Activated CD4-positive, alpha-beta T cell treated with anti-CD3 and anti-CD28 coated beads, Interleukin-2, amount 50 U/mL, for 48 hours (primary cell): ENCODE measurements at places on chromosomes 1 and 21.

- DNase-seq = no peak
These were observed 42.7 kb downstream of the SEC16B start for GRCh38 chr1:177927021-177927596.

GRCh38 chr1:93215322-93215721, 34.8 kb downstream of the CCDC18 start:
- DNase-seq = no peak

DNA sequence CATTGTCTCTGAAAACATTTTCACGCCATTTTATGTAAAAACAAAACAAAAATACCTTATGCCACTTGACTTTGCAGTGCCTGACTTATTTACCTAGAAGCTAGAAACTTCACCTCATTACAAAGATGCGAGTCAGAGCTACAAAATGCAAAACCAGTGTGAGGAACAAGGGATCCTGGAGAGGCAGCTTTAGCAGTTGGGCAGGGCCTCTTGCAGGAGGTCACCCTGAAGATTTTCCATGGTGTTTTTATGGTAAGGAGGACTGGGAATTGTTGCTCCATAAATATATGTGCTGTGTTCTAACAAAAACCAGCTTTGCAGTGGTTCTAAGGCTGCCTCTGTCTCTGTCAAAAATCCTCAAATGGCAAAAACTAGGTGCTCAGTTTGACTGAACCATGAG, 36.4 kb upstream of the TARBP1 start:
- DNase-seq = no peak

DNA sequence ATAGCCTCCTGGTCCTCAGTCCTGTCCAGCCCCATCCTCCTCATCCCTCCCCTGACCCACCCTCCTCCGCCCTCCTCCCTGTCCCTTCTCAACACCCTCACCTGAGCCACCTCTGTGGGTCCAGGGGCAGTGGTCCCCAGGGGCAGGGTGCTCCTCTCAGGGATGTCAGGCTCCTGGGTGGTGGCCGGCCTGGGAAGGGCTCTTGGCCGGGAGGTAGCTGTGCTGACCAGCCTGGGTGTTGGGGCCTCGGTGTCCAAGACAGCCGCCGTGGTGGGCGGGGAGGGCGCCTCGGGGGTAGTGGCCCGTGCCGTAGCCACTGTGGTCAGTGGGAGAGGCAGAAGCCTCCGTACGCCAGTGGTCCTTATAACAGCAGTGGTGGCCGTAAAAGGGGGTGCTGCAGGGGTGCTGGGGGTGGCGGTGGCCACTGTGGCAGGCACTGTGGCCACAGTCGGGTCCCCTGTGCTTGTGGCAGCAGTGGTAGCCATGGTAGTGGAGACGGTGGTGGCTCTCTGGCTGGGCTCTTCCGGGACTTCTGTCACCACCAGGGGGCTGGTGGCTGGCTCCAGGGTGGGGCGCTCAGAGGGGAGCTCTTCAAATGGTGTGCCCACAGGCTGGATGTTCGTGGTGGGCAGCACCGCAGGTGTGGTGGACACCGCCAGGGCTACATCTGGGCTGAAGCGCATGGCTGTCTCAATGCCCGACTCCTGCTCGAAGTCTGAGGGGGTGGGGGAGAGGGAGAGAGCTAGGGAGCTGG, 31.9 kb downstream of the SDC3 start:
- no peak for DNase-seq

DNA sequence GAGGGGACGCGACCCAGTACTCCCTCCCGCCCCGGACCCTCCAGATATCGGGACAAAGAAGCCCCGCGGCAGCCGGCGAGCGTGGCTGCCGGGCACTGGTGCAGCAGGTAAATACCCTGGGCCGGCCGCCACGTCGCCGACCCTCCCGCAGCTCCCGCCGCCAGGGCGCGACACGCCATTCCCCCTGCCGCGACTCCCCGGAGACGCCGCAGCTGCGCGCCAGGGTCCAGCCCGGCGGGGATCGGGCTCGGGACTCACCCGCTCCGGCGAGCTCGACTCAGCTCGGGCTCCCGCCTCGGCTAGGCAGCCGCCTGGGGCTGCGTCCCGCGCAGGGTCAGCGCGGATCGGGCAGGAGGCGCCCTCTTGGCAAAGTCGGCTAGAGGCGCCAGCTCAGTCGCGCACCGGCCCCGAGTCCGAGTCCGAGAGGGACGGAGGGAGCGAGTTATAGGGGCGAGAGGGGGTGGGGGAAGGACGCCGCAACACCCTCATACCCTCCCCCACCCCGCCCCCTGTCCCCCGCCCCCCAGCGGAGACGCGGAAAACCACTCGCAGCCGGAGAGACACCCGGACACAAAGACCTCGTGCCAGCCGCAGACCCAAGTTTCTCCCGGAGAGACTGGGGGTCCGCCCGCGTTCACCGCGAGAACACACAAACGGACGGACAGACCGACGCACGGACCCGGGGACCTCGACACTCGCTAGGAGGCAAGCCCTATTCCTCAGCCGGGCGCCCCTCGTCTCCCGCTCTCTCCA, 985 bp downstream of the SYT6 start:
- no peak for DNase-seq

GRCh38 chr1:67619080-67619479, 65.9 kb upstream of the GADD45A start:
- no peak for DNase-seq

DNA sequence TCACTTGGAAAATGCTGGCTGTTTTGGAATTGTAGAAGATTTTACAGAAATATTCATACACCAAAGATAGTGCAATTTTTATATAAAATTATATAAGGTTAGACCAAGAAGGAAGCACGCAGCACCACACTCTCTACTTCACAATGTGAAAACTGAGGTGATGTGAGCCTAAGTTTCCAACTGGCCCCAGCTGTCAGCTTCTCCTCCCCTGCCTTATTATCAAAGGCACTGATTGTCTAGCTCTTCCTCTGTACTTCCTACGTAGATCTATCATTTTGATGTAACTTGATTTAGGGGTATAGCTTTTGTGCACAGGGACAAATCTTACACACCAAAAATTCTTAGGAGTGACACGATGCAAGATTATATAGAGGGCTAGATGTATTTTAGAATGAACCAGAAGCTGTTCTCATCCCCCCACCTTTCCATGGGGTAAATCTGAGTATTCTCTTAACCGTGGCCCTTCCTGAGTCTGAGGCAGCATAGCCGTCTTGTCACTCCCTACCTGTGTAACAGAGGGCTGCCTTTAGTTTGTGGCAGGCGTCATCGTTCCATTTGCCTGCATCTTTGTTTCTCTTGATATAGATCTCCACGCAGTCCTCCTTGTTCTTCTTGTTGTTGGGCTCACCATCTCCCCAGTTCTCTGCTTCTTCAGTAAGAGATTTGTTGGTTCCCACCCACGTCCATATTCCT, 3.4 kb downstream of the SELL start:
- DNase-seq = no peak

GRCh38 chr1:60386249-60386648, 312.7 kb upstream of the C1orf87 start:
- no peak for DNase-seq

- no peak for DNase-seq
These were observed 57.3 kb downstream of the LAMC2 start for GRCh38 chr1:183243161-183244050.

GRCh38 chr1:101108111-101108500, 82.5 kb upstream of the DPH5 start:
- peak; percentile 8 for DNase-seq

DNA sequence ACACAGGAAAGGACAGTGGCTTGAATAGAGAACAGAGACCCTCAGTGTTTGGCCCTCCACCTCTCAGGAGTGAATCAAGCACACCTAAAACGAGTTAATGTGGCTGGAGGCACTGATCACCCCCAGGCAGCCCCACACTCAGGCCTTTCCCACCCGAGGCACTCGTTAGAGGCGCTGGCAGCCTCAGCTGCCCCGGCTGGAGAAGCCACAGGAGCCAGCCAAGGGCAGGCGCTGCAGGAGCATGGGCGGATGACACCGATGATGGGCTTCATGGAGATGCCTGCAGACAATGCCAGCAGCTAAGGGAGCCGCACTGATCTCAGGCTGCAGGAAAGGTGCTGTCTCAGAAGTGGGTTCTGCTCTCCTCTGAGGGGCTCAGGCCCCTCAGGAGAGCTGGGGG, 24.1 kb upstream of the ABCG1 start:
- no peak for DNase-seq

GRCh38 chr21:32476661-32477423, 64.3 kb downstream of the EVA1C start:
- DNase-seq = no peak

- no peak for DNase-seq
These were observed 5.0 kb downstream of the CHRNB2 start for GRCh38 chr1:154572468-154573167.

DNA sequence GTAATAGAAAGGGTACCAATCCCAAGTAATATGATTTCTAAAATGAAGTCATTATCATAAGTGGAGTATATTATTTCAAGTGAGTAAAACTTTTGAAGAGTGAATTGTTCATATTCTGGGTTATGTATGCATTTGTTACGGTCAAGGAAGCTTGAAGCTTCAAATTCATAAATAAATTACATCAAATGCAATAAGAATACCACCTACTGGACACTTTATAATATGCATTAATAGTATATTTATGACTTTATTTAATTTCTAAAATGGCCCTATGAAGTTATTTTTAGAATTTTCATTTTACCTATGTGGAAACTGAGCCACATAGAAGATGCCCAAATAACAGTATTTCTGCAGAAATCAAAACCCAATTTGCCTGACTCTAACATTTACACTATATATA, 260.6 kb downstream of the SMYD3 start:
- no peak for DNase-seq

DNA sequence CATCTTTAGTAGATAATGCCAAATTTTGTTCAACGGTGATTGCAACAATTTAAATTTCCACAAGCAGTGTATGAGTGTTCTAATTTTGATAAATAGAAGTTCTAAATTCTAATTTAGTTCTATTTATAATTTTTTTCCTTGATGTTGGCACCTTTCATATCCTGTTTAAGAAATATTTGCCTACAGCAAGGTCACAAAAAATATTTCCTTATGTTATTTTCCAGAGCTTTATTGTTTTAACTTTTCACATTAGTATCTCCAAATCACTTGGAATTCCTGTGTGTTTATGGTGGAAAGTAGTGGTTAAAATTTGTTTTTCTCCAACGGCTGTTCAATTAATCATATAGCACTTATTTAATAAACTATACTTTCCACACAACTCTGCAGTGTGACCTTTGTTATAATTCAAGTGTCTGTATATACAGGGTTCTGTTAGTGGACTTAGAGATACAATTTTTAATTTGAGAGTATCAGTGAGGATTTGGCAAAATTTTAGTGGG, 94.3 kb upstream of the CD55 start:
- no peak for DNase-seq

DNA sequence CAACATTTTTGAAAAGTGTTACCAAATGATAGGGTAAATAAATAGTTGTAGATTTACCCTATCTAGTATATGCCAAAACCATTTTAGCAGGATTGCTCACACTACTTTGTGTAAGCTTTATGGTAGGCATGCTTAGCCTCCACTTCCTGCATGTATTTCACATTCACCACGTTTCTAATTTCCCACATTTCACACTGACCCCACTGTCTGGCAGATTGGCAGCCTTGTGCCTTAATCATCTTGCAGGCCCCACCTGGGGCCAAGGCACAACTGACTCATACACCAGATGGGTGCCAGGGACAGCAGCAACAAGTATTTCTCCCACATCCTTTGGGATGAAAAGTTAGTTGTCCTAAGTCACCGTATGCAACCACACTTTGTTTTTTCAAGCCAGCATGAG, 21.2 kb upstream of the CENPF start:
- no peak for DNase-seq

GRCh38 chr1:176880955-176881595, 283.4 kb downstream of the ASTN1 start:
- DNase-seq = peak; percentile 64

DNA sequence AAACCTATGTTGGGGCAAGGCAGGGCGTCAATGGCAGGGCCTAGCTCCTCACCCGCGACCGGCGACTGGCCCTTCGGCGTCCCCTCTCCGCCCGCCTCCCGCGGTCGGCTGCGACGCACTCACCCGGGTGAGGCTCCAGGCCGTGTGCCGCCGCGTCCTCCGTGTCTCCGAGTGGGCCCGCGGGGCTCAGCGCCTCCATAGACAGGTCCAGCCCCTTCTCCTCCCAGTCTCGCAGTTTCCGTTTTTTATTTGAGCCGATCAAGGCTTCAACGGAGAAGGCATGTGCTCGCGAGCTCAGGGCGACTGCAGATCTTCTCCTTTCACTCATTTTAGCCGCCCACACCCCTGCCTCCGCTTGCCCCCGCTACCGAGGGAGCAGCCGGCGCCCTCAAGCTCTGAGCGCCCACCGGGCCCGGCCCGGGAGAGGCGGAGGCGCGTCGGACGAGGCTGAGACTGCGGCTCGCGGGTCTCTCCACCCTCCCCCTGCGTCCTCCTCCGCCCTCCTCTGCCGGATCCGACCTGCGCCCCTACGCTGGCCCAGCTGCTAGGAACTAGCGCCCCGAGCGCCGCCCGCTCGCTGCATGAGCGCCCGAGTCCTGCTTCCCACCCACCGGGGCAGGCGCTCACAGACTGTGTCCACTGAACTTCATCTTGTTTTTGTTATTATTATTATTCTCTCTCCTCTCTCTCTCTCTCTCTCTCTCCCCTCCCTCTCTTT, 516 bp downstream of the TBX15 start:
- DNase-seq = no peak

DNA sequence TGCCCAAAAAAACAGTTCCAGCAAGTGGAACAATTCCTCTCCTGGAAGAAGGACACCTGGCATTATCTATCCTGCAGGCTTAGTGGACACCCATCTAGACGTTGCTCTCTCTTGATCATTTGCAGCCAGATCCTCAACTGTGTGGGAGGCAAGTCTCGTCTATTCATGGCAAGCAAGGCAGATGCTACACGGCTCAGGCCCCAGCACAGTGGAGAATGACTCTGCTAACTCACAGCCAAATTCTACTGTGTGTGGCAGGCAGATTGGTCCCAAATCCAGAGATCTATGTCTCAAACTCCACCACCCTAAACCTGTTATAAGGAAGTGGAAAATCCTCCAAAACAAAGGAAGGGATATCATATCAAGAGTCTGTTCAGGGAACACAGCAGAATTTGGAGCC, 7.0 kb downstream of the TNNT2 start:
- DNase-seq = no peak

DNA sequence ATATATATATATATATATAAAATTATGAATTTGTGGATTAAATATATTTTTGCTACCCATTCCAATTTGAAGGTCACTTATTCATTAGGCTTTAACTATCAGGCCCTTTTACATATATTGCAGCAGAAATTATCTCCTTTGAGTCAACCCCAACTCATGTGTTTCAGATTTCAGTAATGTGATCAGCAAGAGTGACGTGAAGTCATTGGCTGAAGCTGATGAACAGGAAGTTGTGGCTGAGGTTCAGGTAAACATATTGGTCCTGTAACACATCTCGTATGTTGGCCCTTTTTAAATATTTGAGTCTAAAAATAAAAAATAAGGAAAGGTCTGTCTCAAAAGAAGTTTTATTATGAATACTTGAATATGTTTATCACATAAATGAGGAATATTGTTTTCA, 8.5 kb downstream of the VPS45 start:
- DNase-seq = no peak

DNA sequence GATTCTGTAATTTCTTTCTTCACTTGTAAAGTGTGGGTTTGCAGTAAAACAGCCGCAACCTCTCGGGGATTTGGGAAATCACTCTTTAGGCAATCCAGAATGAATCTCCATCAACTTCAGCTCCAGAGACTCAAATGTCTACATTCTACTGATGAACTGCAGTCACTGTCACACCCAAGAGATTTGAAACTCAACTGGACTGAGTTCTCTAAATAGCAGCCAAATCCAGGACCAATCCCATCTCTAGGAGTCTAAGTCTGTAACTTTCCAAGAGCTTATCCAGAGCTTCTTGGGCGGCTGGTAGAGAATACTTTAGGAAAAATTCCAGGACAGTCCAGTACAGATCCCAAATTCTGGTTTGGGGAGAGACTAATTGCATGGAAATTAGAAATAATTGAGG, 62.9 kb downstream of the ADAMTS1 start:
- no peak for DNase-seq
